Smooth muscle cell of the brain vasculature (primary cell): ENCODE measurements at places on chromosomes 1 and 21.

GRCh38 chr1:67427465-67427864 lies 2.7 kb downstream of the SERBP1 start:
- DNase-seq: no peak

DNA sequence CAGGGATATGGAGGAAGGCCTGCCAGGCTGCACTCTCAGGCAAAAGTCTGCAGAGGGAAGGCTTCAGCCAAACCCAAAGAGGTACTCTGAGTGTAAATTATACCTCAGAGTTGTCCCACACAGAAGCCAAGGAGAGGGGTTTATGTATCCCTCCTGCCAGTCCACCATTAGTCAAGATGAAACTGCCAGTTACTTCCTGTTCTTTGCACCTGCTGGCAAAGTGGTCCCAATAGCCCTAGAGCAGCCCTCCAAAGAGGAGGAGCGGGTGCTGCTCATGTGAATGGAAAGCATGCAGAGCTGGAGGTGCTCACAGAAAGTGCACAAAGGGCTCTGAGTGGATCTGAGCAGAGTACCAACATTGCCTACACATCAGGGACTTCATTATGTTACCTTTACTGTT lies 37.1 kb upstream of the MCOLN3 start:
- DNase-seq: no peak

- no peak for DNase-seq
Measured at GRCh38 chr1:20037877-20038276, 32.1 kb upstream of the PLA2G5 start.

- DNase-seq: no peak
Measured at GRCh38 chr1:245888809-245889208, 618.3 kb downstream of the SMYD3 start.

DNA sequence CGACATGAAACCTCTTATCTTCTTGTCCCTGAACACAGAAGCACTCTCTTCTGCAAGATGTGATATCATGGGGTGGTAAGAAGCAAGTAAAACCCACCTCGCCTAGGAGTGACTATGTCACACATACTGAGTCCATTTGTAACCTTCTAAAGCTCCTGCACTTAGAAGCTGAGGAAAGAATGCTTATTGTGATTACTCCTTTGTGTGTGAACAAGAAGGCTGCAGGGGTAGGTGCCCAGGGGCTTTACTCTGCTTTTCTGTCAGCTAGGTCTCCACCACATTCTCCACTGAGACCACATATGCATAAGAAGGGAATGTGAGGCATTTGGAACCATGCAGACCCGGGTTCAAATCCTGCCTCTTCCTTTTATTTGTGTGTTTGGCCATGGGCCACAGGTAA lies 144.3 kb downstream of the DMRTA2 start:
- no peak for DNase-seq

DNA sequence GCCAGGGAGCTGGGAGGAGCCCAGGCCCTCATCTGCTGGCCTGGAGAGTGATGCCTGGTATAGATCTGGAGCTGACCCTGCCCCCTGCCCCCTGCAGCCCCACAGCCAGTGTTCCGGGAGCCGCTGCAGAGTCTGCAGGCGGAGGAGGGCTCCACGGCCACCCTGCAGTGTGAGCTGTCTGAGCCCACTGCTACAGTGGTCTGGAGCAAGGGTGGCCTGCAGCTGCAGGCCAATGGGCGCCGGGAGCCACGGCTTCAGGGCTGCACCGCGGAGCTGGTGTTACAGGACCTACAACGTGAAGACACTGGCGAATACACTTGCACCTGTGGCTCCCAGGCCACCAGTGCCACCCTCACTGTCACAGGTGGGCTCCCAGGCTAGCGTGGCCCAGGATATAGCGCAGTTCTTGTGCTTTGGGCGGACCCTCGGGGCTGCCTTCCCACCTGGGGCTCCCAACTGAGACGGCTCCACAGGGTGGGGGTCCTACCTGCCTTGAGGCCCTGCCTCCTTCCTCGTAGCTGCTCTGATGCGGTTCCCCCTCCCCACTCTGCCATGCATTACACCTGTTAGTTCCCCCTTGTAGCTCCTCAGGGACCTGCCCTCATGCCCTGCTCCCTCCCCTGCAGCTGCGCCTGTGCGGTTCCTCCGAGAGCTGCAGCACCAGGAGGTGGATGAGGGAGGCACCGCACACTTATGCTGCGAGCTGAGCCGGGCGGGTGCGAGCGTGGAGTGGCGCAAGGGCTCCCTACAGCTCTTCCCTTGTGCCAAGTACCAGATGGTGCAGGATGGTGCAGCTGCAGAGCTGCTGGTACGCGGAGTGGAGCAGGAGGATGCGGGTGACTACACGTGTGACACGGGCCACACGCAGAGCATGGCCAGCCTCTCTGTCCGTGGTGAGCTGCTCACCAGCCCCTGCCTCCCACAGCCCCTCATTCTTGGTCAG lies 98.7 kb downstream of the OBSCN start:
- DNase-seq: no peak

DNA sequence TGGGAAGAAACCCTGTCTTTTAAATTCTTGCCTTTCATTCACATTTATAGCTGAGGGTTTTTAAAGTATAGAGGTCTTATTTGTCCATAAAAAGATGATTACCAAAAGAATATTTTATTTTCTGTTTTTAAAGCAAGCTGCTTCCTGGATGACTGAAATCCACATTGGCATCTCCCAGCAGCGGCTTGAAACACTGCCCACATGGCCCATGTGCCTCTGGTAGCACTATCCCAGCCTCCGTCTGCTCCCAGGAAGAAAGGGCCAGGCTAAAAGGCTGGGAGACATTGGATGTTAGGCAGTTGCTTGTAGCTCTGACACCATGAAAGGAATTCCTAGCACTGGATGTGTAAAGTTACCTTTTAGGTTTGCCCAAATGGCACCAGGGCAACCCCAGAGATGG lies 169.9 kb upstream of the CACNA1E start:
- no peak for DNase-seq
